Suprapubic skin (tissue), 4 donors: ENCODE measurements at places on chromosomes 5 and 9. TPM values are rescaled to one million over a fixed set of nuclear protein-coding genes. Genes with fewer than 3 reads are reported as not detected.

The BARHL1 gene
- total RNA-seq = not detected

GRCh38 chr9:119500072-119500771, 131.0 kb upstream of the BRINP1 start:
- no peak overlapping the region for H3K27ac ChIP-seq
- no peaks in the 10 kb centered on the region for H3K36me3 ChIP-seq
- no peak for DNase-seq
- H3K4me3 ChIP-seq = no peak overlapping the region
- H3K4me1 ChIP-seq = no peaks in the 10 kb centered on the region

The GRM6 gene
- total RNA-seq = not detected

The PPP3R2 gene
- not detected for total RNA-seq

GRCh38 chr5:142322747-142323479, 1.9 kb downstream of the SPRY4 start:
- H3K36me3 ChIP-seq = no peaks in the 10 kb centered on the region
- H3K27ac ChIP-seq = peak overlapping the region; percentile 77
- H3K4me1 ChIP-seq = peaks cover 46% of the 10 kb centered on the region
- H3K27me3 ChIP-seq = peaks cover 18% of the 10 kb centered on the region
- no peak for DNase-seq

- H3K27me3 ChIP-seq = no peaks in the 10 kb centered on the region
- no peak for DNase-seq
- no peak overlapping the region for H3K4me3 ChIP-seq
- no peak overlapping the region for H3K27ac ChIP-seq
- H3K36me3 ChIP-seq = peaks cover 27% of the 10 kb centered on the region
- H3K4me1 ChIP-seq = peaks cover 6% of the 10 kb centered on the region
Observed at GRCh38 chr5:177070536-177071191, 16.1 kb upstream of the FGFR4 start.

DNA sequence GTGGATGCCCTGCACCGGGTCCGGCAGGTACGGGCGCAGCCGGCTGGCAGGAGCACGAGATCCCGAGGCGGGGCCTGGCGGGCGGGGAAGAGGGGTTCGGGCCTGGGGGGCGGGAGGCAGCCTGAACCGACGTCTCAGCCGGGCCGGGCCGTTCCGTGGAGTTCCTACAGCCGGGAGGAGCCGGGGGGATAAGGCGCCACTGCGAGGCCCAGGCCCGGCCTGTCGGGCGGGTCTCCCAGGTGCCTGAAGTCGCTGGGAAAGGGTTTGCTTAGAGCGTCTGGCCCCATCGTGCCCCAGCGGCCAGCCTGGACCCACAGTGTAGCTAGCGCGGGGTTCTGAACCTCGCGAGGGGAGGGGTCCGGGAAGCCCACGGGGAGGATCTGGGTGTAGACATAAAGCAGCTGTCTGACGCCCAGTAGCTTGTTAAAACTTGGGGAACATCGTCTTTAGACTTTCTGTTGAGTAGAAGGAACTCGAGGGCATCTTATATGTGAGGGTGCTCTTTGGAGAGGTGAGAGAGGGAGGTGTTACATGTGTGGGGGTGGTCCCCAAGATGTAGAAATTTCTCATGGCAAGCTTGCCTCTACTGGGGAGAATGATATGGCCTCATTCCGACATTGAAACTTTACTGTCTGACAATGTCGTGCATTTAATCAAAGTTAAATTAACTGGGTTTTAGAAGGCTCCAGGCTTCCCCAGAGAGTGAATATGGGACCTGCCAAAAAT, 524 bp downstream of the FUBP3 start:
- H3K27me3 ChIP-seq = no peaks in the 10 kb centered on the region
- H3K36me3 ChIP-seq = no peaks in the 10 kb centered on the region
- peak overlapping the region; percentile 84 for H3K27ac ChIP-seq
- H3K4me1 ChIP-seq = peaks cover 27% of the 10 kb centered on the region

GRCh38 chr5:116626945-116627679, 52.5 kb upstream of the SEMA6A start:
- no peaks in the 10 kb centered on the region for H3K36me3 ChIP-seq
- DNase-seq = no peak
- H3K4me3 ChIP-seq = no peak overlapping the region
- no peaks in the 10 kb centered on the region for H3K27me3 ChIP-seq

GRCh38 chr9:2622461-2623287, 1.1 kb downstream of the VLDLR start:
- H3K4me3 ChIP-seq = peak overlapping the region; percentile 68
- peaks cover 30% of the 10 kb centered on the region for H3K4me1 ChIP-seq
- DNase-seq = no peak
- no peaks in the 10 kb centered on the region for H3K27me3 ChIP-seq

DNA sequence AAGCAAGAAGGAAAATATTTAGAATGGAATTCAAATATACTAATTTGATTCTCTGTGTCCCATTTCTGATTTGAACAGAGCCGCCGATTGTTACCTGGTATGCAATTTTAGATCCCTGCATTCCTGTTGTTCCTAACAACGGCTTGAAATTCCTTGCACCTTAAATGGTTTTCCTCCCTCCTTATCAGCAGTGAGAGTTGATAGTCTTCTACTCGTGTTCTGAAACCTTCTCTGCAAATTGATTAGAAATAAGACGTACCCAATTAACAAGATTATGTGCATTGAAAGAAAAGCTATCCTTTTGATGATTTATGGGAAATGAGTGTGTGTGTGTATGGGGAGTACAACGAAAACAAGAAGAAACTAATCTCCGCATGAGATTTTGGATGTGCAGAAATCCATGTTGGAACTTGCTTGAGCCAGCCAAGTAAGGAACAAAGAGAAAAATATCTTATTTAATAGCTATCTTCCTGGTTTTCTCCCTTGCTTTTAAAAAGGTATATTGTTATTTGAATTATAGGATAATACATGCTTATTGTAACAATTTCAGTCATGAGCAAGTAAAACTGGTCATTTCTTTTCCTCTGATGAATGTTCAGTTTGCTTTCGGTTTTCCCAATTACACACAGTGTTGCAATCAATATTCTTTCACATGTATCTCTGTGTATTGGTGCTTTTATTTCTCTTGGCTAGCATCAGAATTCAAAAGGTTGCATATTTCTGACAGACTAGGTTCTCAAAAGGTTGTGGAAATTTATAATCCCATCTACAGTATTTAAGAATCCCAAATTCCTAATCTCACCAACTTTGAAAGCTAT, 211.1 kb upstream of the ACTBL2 start:
- H3K27me3 ChIP-seq = no peaks in the 10 kb centered on the region
- DNase-seq = no peak
- no peak overlapping the region for H3K4me3 ChIP-seq

DNA sequence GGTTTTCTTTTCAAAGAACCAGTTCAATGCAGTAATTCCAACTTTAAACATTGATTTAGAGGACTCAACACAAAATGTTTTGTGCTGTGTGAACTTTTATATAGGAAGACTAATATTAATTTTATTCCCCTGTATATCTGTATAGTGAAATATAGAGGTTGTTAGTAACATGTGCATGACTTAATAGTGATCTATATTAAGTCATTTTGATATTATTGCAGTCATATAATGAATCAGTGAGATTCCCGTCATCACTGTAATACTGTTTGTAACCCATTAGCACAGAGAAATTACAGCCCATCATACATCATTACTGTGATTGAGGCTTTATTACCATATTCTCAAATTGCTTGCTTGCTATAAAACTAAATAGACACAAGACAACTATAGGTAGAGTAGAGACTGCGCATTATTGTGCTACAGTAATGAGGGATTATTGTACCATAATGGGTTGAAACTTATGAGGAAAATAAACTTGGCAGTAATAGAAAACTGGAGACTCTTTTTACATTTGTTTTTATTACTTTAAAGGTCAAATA, 170.7 kb downstream of the RANBP17 start:
- H3K36me3 ChIP-seq = no peaks in the 10 kb centered on the region
- no peak overlapping the region for H3K4me3 ChIP-seq

The MSH3 gene
- 11.2 TPM for total RNA-seq

The TMEM232 gene
- total RNA-seq = 0.99 TPM

GRCh38 chr5:90342576-90342975, 67.0 kb downstream of the CETN3 start:
- H3K27me3 ChIP-seq = no peaks in the 10 kb centered on the region
- no peaks in the 10 kb centered on the region for H3K4me1 ChIP-seq
- no peak overlapping the region for H3K4me3 ChIP-seq
- no peak overlapping the region for H3K27ac ChIP-seq
- DNase-seq = no peak
- no peaks in the 10 kb centered on the region for H3K36me3 ChIP-seq

The CWC27 gene
- total RNA-seq = 17.8 TPM
